ENCODE measurements at places on chromosomes 2 and 18. TPM values are rescaled to one million over a fixed set of nuclear protein-coding genes. Genes with fewer than 3 reads are reported as not detected.

GRCh38 chr2:241087420-241088268, 14.4 kb downstream of the MTERF4 start:
- H3K4me3 ChIP-seq: no peak overlapping the region
- no peak for DNase-seq
- H3K36me3 ChIP-seq: peaks cover 10% of the 10 kb centered on the region
- no peaks in the 10 kb centered on the region for H3K27me3 ChIP-seq
- H3K4me1 ChIP-seq: no peaks in the 10 kb centered on the region

DNA sequence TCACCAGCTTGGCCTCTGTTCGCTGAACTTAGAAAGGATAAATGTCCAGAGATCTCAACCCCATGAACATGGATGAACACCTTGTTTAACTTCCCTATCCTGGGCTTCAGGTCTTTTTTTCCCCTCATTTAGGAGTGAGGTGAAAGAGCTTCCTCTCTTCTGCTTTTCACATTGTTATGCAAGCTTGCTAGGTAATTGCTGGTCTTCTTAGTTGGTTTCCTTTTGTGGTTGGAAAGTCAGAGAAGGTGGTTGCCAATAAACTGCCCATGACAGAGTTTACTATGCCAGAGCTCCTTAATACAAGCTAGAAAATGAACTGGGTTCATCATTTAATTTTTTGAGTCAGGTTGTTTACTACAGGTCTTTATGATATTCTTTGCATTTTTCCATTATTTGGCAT, 16.6 kb downstream of the SLC9A4 start:
- no peaks in the 10 kb centered on the region for H3K27me3 ChIP-seq
- H3K4me3 ChIP-seq: no peak overlapping the region
- no peaks in the 10 kb centered on the region for H3K36me3 ChIP-seq
- no peaks in the 10 kb centered on the region for H3K4me1 ChIP-seq

DNA sequence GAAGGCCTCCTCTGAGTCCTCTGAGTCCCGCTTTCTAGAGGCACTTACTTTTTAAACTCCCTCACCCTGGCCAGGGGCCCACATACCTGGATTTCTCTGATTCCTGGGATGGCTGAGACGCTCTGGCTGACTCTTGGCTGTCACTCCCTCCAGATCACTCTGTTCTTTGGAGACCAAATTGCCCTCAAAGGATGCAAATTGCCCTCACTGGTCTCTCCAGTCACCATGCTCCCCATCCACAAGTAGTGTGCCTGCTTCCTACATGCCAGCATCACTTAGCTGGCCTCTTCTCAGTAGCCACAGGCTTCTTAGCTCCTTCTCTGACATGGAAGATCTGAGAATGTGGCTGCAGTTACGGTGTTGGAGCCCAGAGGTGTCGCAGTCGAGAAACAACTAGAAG, 41.3 kb upstream of the CCDC68 start:
- H3K4me1 ChIP-seq: no peaks in the 10 kb centered on the region
- no peak overlapping the region for H3K27ac ChIP-seq
- no peaks in the 10 kb centered on the region for H3K27me3 ChIP-seq
- no peaks in the 10 kb centered on the region for H3K36me3 ChIP-seq
- DNase-seq: no peak

DNA sequence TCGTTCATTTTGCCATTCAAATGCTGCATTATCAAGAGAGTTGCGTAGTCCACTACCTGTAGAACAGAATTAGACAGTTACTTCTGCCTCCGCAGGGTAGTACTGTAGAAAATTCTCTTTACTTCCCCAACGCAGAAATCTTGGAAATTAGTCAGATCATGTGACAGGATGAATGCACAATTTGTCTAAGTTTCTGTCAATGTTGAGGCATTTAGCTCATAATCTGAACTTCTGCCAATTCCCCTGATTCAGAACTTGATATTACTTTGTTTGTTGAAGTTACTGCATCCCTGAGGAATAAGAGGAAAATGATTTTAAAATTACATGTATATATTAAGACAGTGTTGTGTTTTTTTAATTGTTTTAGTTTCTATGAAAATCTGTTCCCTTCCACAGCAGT, 83.4 kb downstream of the TTC27 start:
- no peak overlapping the region for H3K4me3 ChIP-seq
- DNase-seq: no peak
- peaks cover 10% of the 10 kb centered on the region for H3K4me1 ChIP-seq
- H3K27me3 ChIP-seq: no peaks in the 10 kb centered on the region

Gene NPHP1
- total RNA-seq: 3.9 TPM

DNA sequence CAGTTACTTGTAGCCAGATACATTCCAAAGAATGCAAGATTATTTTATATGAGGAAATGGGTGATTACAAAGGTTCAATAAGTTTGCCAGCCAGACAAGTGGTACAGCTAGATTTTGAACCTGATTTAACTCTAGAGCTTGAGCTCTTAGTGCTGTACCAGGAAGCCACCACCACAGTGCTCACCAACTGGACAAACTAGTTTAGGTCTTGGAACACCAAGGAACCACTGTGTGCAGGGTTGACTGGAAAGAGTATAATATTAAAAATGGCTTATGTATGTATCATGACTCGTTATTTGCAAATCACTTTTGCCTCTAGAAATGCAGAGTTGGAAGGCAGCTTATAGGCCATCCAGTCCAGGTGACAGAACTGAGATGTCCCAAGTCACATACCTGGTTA, 177.2 kb downstream of the TXNL1 start:
- DNase-seq: no peak
- H3K4me1 ChIP-seq: no peaks in the 10 kb centered on the region
- H3K27ac ChIP-seq: no peak overlapping the region
- H3K27me3 ChIP-seq: no peaks in the 10 kb centered on the region
- H3K4me3 ChIP-seq: no peak overlapping the region

Gene MCM6
- total RNA-seq: 17.9 TPM

DNA sequence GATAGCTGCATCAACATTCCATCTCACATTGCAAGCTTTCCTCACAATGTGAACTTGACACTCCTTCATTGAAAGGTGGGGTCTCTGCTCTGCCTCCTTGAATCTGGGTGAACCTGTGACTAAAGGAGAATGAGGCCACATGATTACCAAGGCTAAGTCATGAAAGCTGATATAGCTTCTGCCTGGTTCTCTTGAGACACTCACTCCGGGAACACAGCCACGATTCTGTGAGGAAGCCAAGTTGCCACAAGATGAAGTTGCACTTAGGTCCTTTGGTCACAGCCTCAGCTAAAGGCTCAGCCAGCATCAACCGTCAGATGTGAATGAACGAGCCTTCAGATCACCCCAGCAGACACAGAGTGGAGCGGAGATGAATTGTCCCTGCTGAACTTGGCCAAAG, 94.7 kb upstream of the FAM136A start:
- H3K36me3 ChIP-seq: no peaks in the 10 kb centered on the region
- H3K27ac ChIP-seq: no peak overlapping the region
- peaks cover 2% of the 10 kb centered on the region for H3K27me3 ChIP-seq
- no peaks in the 10 kb centered on the region for H3K4me1 ChIP-seq

DNA sequence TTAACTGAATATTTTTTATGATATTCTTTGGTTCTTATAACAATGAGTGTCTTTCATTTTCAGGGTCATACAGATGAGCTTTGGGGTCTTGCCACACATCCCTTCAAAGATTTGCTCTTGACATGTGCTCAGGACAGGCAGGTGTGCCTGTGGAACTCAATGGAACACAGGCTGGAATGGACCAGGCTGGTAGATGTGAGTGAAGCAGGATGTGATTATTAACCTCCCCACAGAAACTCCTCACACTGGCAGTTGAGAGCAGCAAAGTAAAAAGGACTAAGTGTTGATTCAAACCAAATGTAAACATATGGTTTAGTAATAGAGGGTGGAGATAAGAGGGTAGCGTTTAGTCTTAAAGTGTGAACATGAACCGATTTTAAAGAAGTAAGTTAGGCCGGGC, 57.8 kb downstream of the COX7A2L start:
- H3K4me3 ChIP-seq: no peak overlapping the region
- peaks cover 2% of the 10 kb centered on the region for H3K36me3 ChIP-seq
- H3K27ac ChIP-seq: no peak overlapping the region

GRCh38 chr2:41710944-41711343, 336.9 kb upstream of the PKDCC start:
- no peak for DNase-seq
- H3K27me3 ChIP-seq: peaks cover 2% of the 10 kb centered on the region
- H3K36me3 ChIP-seq: no peaks in the 10 kb centered on the region
- H3K27ac ChIP-seq: no peak overlapping the region
- no peak overlapping the region for H3K4me3 ChIP-seq

Gene TAF4B
- 3.9 TPM for total RNA-seq

Gene AKAIN1
- total RNA-seq: not detected

- DNase-seq: no peak
- H3K27me3 ChIP-seq: no peaks in the 10 kb centered on the region
- no peaks in the 10 kb centered on the region for H3K4me1 ChIP-seq
Observed at GRCh38 chr2:36964496-36965058, 1.8 kb downstream of the STRN start.

Gene NDC80
- total RNA-seq: 2.4 TPM

Gene DNAJC5G
- total RNA-seq: not detected

Gene IL37
- total RNA-seq: not detected

Measured in aorta (tissue), 5 donors.